Ureter (tissue), 1 donor: ENCODE measurements at places on chromosomes 13 and 19. TPM values are rescaled to one million over a fixed set of nuclear protein-coding genes. Genes with fewer than 3 reads are reported as not detected.

- no peak for DNase-seq
These were observed 23.2 kb downstream of the RFX2 start for GRCh38 chr19:6087074-6087571.

GRCh38 chr13:91135968-91136367 lies 211.5 kb upstream of the MIR17HG start:
- DNase-seq = no peak

DNA sequence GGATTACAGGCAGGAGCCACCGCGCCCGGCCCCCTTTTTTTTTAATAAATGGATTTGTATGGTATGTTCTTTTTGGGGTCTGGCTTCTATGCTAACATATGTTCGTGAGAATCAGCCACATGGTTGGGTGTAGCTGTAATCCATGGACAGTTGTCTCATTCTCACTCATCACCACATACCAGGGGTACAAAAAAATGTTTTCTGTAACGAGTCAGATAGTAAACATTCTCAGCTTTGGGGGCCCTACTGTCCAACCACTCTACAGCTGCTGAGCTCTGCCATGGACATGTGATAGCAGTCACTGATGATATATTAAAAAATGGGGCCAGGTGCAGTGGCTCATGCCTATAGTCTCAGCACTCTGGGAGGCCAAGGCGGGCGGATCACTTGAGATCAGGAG lies 5.1 kb upstream of the RETN start:
- DNase-seq = no peak

DNA sequence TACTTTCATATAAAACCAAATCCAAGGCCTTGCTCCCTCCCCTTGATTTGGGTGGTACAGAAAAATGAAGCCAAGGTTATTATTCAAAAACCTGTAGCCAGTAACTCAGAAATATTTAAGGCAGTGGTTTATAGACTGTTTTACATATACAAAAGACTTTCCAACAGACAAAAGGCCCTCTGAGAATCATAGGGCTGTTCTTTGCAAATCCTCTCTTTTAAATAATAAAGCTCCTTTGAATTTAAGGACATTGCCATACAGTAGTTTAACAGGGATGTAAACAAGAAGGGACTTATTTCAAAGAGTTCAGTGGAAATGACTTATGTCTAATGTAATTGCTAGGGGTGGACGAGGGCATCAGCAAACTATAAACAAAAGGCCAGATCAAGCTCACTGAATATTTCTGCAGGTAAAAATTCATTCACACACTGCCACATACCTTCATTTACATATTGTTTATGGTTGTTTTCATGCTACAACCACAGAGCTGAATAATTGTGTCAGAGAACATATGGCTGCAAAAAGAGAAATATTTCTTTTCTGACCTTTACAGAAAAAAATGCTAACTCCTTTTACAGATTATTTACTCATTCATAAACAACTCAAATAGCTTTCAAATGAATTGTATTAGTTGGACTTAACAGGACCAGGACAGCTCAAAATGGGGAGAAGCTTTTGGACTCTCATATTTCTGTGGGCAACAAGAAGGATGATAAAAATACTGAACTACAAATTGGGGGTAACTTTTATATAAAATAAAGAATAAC lies 665.6 kb downstream of the SLITRK1 start:
- DNase-seq = no peak

GRCh38 chr19:39405261-39405957 lies 1.2 kb upstream of the ZFP36 start:
- DNase-seq = no peak

GRCh38 chr13:84086847-84087162 lies 204.5 kb upstream of the SLITRK1 start:
- no peak for DNase-seq

DNA sequence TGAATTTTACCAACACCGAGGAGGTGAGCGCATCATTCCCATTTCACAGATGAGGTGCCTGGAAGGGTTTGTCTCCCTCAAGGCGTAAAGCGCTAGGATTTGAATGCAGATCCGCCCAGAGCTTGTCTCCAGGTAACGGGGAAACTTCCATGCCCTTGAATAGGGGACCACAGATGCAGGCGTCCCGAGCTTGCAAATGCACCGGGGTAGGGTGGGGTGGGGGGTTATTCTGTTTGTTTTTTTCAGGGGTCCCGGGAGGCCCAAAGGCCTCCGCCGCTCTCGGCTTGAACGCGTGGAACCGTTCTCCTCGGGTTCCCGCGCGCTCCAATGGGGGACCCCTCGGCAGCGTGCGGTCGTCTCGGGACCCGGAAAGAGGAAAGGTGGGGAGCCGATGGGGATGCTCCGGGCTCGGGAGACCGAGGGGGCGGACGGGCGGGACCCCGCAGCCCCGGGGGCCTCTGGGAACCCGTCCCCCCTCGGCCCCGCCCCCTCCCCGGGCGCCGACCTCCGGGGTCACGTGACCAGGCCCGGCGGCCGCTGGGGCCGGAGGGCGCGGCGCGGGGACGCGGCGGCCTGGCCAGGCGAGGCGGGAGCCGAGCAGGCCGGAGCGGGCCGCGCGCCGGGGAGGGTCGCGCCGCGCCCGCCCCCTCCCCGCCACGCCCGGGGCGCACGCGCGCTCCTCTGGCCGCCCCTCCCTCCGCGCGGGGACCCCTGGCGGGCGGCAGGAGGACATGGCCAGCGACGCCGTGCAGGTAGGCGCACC lies at the start of gene PKN1:
TSS of gene PKN1 (plus strand) at position 516 of the 763 bp plus-strand sequence. CDS start at position 732, 216 bp downstream.
- no peak for DNase-seq

- no peak for DNase-seq
These were observed 27.1 kb downstream of the RNASEH2B start for GRCh38 chr13:50936679-50937078.

GRCh38 chr19:12834566-12834943 lies at the start of gene RTBDN:
Gene RTBDN (minus strand): TSS chr19:12834579. CDS start chr19:12829979, 4,600 bp downstream.
- DNase-seq = no peak

GRCh38 chr13:110214637-110215036 lies 92.3 kb downstream of the COL4A1 start:
- DNase-seq = no peak

GRCh38 chr13:22107549-22107948 lies 436.7 kb downstream of the FGF9 start:
- DNase-seq = no peak

GRCh38 chr13:25874907-25875306 lies 176.9 kb downstream of the SHISA2 start:
- no peak for DNase-seq

DNA sequence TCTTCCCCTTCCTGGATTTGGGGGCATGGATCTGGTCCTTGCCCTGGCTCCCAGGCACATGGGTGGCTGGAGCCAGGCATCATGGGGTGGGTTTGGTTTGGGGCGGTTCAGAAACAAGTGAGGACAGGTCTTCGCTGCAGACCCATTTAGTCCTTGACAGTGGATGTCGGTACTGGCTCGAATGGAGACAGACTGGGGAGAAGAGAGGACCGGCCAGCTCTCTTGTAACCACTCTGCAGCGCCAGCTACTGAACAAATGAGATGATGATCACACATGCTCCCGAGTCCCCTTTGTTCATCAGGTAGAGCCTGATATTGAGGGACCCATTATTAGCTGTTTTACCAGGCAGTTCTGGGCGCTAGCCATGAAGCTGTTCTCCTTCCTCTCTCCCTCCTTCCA lies 64.5 kb downstream of the CHST8 start:
- no peak for DNase-seq

GRCh38 chr13:83024232-83024631 lies 858.0 kb downstream of the SLITRK1 start:
- no peak for DNase-seq

GRCh38 chr13:59279028-59279427 lies 884.7 kb downstream of the DIAPH3 start:
- DNase-seq = no peak

DNA sequence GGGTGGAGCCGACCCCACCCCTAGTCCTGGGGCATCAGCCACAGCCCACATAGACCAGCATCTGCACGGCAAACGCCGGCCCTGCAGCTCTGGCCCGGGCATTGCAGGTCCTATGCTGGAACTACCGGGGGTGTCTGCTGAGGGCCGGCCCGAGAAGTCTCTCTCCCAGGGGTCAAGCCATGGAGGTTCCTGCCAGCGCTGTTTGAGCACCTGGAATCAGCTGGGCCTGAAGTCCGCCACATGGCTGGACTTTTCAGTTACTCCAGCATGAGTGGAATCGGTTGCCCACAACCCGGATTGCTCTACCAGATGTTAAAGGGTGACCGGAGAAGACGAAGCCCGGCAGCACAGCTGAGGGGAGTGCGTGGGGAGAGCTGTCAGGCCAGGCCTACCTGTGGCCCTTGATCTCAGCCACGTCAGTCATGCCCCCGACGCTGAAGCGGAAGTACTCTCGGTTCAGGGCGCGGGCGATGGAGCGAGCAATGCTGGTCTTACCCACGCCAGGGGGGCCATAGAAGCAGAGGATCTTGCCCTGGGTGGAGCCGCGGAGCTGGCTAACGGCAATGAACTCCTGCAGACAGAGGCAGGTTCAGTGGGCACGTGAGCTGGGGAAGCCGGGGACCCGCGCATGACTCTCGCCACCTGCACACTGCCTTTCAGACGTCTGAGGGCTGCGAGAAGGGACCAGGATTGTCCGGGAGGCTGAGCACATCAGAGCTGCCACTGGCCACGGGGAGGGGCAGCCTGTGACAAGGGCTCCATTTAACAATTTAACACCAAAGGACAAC lies 8.7 kb downstream of the RPL36 start:
- DNase-seq = no peak

SMIM44 gene
- total RNA-seq = not detected

KLK10 gene
- 0.29 TPM for total RNA-seq

BCAM gene
- total RNA-seq = 136 TPM

ERFL gene
- 0.36 TPM for total RNA-seq

ZNF506 gene
- total RNA-seq = 57.1 TPM

CFAP97D2 gene
- total RNA-seq = not detected
